ENCODE measurements at places on chromosomes 1 and 21.

- no peak for DNase-seq
These were observed 142.1 kb downstream of the KCNT2 start for GRCh38 chr1:196466166-196466565.

GRCh38 chr1:23567996-23568607 is 8.8 kb upstream of the ID3 start:
- DNase-seq, result no peak

GRCh38 chr21:15034126-15034853 is 30.5 kb downstream of the NRIP1 start:
- no peak for DNase-seq

- no peak for DNase-seq
These were observed 212.7 kb upstream of the JUN start for GRCh38 chr1:58996341-58997059.

GRCh38 chr1:25040122-25040685 is 110.1 kb upstream of the RUNX3 start:
- no peak for DNase-seq

GRCh38 chr1:165481820-165482532 is 37.0 kb upstream of the RXRG start:
- DNase-seq, result no peak

DNA sequence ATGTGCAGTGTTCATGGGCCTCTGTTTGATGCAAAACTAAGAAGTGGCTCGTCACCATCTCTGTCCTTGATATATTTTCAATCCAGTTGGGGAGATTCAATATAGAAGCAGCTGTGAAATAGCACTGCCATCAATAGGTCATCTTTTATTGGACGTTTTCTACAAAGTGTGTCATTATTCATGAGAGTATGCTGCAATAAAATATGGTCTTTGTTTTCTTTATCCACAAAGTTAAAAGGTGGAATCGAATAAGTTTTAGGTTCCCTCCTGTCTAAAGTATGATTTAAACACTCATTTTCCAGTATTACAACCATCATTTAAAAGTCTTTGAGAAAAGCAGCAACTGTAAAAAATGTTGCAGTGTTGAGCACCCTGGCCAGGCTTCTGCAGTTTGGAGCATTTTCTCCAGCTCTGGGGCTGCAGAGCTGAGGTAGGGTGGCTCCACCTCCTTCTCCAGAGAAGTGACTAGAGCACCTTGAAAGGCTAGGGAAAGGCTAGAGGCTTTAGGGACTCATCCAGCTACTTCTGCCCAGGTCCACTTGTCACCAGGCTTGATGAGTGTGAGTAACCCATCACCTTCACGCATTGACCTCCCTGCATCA is 56.5 kb upstream of the DNAH14 start:
- no peak for DNase-seq

DNA sequence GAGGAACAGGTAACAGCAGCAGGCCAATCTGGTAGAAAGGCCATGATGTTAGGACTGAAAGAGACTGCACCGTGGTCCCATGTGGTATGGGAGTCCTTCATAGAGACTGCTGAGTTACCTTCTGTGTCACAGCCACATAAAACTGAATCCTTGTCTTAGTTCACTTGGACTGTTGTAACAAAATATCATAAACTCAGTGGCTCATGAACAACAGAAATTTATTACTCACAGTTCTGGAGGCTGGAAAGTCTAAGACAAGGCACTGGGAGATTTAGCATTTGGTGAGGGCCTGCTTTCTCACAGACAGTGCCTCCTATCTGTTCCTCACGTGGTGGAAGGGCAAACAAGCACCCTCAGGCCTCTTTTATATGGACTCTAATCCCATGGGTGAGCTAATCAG is 67.5 kb downstream of the CD2 start:
- no peak for DNase-seq

DNA sequence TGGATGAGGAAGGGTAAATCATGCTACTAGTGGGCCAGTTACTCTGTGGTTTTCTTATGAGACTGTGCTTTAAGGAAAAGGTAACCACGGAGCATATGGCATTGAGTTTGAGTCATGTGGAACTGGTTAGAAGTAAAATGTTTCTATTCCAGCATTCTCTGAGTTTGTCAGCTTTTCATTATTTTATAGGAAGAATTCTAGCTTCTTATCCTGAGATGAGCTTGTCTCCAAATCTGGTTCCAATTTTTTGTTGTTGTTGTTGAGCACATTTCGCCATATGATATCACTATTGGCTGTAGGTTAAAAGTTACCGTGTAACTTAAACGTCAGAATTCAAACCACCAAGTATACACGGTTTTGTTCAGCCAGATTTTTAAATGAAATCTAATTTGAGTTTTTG is 69.9 kb downstream of the ATF6 start:
- no peak for DNase-seq

DNA sequence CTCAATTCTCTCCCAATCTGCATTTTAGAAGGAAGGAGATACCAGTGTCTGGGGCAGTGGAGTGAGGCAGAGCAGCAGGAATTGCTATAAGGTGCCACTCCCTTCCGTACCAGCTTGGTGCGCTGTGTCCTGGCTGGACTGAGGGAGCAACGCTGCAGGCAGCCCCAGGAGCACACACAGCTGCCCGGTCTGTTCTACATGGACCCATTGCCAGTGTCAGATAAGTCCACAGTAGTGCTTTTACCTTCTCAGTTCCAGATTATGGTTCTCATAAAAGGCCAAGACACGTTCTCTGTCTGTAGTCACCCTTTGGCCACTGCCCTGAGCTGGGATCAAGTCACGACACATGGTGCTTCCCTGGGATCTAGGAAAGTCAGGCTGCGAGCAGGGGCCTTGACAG is 44.1 kb upstream of the BARHL2 start:
- DNase-seq, result no peak

DNA sequence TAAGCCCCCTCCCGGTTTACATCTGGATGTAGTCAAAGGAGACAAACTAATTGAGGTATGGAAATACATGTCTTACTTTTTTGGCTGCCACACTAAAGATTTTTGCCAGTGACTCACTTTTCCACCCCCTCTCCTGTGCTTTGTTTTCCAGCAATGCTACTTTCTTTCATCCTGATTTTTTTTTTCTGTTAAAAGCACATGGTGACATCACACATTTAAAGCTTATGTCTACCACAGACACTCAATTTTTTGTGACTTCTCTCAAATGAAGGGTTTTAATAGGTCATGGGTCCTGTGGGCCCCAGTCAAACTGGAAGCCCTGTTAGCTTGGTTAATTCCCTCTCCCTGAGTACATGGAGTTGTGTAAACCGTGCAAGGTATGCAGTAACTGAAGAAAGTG is 2.2 kb downstream of the PPP1R8 start:
- DNase-seq, result no peak

- no peak for DNase-seq
These were observed 72.2 kb upstream of the MAN1A2 start for GRCh38 chr1:117295001-117295400.

- DNase-seq, result peak; percentile 99
These were observed at the start of gene POU2F1 for GRCh38 chr1:167220537-167221125. Gene POU2F1 (plus strand): TSS chr1:167220886. CDS start chr1:167220898, 12 bp downstream.

DNA sequence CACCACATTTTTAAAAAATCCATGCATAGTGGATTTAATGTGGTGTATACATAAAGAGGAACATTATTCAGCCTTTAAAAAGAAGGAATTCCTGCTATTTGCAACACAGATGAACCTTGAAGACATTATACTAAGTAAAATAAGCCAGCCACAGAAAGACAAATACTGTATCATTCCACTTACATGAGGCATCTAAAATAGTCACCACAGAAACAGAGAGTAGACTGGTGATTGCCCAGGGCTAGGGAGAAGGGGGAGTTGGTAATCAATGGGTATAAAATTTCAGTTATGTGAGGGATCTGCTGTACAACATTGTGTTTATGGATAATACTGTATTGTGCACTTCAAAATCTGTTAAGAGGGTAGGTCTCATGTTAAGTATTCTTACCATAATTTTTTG is 10.0 kb downstream of the FAM163A start:
- no peak for DNase-seq

DNA sequence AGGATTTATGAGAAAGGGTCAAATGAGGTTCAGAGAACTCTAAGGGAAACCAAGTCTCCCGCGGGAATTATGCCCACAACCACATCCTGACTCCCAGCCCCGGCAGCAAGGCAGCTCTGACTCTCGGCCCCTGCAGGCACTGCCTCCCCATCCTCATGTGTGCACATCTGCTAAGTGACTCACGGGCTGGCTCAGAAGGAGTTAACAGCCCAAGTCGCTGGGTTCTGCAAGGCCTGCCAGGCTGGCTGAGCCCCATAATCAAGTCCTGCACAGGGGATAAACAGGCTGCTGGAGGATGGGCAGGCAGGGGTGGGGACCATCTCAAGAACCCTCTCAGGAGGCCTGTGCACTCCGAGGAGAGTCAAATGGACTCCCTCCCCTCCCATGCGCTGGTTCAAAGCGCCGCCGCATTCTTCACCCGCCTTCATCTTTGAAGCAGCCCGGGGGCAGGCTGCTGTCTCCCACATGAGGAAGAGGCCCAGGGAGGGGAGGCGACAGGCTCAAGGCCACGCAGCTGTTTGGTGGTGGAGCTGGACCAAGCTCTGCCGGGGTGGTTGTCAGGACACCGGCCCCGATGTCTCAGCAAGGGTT is 344.3 kb downstream of the MATN1 start:
- DNase-seq, result no peak

- DNase-seq, result no peak
These were observed 112.1 kb downstream of the TLR5 start for GRCh38 chr1:223030871-223031400.

- DNase-seq, result no peak
These were observed 1.1 kb upstream of the SLC1A7 start for GRCh38 chr1:53143527-53143926.
